ENCODE measurements at places on chromosomes 7 and 10.
A peak's percentile ranks its signal among the peaks of the same experiment; 100 is the strongest.

DNA sequence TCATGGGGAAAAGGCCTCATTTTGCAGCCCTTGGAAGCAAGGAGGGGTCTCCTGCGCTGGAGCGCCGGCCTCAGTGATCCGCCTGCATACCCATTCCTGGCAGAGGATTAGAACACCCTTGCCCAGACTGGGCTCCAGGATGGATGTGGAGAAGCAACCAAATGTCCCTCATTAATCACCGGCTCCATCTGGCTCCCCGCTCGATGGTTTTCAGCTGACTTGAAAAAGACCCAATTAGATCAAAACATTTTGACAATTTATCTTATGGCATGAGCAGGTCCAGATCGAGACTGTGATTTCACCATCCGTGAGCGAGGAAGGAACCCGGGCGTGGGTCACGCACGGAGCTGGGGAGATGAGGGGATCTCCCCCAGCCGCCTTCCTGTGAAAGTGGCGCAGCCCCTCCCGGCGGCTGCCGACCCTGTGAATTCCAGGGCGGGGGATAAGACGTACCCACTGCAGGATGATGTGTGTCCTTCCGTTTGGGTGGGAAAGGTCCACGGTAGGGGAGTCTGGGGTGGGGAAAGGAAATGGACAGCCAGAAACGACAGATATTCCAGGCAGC lies 141.6 kb downstream of the EMX2 start:
- no peak for DNase-seq

DNA sequence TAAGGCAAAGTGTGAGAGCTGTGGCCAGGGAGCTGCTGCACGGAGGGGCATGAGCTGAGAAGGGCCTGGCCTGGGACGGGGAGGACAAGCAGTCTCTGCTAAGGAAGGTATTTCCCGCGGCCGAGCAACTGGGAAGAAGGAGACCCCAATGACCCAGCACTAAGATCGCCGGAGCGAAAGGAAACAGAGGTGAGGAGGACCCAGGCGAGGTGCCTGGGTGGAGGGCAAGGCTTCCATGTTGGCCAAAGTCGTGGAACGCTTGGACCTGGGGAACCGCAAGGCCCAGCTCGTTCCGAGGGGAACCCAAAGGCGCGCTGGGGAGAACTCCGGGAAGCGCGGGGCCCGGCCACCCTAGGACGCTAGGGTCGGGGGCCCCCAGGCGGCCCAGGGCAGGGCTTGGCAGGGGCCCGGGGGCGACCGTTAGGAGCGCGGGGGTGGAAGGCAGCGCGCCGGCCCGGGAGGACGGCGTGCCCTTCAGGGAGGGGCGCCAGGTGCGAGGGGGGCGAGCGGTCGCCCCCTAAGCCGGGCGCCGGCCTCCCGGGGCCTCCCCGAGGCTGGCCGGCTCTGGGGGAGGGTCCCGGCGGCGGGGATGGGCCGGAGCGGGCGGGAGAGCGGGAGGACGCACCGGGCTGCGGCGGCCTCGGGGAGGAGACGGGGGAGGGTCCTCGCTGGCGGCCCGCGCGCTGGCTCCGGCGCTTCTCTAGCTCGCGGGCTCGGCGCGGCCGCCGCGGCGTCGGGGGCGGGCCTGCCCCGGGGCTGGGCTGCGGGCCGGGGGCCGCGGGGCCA lies 545 bp downstream of the GIGYF1 start:
- DNase-seq = no peak

DNA sequence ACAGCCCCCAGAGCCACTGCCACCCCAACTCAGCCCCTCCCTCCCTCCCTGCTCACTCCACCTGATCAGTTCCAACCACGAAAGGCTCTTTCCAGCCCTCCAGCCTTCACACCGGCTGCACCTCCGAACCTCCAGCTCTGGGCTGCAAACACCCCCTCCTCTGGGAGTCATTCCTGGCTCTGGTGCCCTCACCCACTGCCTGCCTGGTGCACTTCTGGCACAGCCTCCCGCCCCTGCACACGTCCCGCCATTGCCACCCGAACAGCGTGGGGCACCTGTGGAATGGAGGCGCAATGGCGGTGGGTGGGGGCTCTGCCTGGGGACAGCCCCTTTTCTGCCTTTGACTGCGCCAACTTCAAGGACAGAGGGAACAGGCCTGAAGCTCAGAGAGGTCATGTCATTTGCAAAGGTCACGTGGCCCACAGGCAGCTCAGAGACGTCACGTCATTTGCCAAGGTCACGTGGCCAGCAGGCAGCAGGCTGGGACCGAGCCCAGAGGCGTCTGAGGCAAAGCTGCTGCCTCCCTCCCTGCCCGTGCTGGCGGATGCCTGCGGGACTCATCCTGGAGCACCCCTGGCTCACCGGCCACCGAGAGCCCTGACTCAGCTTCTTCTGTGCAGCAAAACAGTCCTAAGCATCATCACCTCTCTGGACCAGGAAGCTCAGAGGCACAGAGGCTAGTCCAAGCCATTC lies 76.0 kb upstream of the DNAAF5 start:
- DNase-seq = no peak

GRCh38 chr7:29322023-29322712 lies 127.6 kb downstream of the CHN2 start:
- DNase-seq = no peak

- no peak for DNase-seq
These were observed 35.8 kb upstream of the GALNTL5 start for GRCh38 chr7:151920488-151920887.

DNA sequence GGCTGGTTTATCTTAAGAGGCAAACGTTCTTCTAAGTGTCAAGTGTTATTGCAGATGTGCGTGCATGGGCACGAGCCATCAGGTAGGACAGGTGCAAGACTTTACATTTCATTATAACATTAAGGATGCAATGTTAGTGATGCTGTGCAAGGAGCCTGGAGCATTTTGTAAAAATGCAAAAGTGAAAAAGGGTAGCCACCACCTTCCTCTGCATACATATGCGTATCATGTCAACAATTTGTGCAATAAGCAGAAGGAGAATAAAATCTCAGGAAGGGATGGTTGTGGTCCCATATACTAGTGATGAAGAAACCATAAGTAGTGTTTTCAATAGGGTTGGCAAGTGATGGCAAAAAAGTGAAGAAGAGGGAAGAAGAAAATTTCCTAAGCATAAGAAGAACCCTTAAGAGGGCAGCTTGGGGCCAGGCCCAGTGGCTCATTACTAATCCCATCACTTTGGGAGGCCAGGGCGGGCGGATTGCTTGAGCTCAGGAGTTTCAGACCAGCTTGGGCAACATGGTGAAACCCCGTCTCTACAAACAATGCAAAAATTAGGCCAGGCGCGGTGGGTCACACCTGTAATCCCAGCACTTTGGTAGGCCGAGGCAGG lies 7.5 kb downstream of the PIK3AP1 start:
- DNase-seq = no peak

GRCh38 chr7:99840136-99840869 lies 12.5 kb downstream of the CYP3A43 start:
- DNase-seq = no peak

DNA sequence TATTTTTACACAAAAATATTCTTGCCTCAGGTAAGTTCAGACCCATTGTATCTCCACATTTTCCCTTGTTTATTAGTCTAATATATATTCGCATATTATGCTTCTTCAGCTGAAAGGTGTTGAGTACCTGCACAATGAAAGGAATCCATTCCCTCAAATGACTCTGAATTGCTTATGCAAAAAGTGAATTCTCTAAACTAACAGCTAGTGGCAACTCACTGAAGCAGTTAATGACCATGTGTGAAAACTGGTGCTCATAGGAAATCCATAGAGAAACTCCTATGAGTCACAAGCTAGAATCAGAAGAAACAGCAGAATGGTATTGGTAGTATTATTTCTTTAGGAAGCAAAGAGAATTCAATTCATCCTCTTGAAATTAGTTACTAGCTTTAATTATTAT lies 33.5 kb upstream of the RNF148 start:
- no peak for DNase-seq

DNA sequence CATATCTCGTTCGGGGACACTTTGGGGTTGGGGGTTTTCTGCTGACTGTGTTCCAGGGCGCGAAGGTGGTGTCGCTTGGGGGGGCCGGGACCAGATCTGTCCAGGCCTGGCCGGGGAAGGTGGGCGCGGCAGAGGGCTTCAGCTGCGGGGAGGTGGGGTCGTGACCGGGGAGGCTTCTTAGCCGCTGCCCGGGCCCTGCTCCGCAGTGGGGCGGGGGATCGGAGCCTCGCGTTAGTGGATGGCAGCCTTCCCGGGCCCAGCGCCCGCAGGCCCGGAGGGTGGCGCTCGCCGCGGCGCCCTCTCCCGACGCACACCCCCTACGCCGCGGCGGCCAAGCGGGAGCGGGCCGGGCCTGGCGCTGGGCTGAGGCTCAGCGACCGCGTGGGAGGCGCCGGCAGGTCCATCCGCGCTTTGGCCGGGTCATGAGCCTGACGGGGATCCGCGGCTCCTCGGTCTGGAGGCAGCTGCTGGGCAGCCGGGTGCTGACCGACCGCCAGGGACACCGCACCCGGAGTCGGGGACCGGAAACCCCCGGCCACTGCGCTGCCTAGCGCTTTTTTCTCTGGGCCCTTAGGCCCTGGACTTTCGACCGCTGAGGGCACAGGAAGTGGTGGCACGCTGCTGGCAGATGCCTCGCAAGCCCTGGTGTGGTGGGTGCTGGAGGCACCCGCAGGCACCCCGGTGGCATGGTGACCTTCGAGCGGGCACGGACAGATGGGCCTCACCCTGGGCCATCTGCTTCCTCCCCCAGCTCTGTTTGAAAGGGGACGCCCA lies 1.2 kb downstream of the AGAP3 start:
- DNase-seq = peak; percentile 47

- no peak for DNase-seq
These were observed 1569.8 kb downstream of the REEP3 start for GRCh38 chr10:65090991-65091390.

GRCh38 chr7:79862447-79863210 lies 272.0 kb upstream of the GNAI1 start:
- DNase-seq = no peak

DNA sequence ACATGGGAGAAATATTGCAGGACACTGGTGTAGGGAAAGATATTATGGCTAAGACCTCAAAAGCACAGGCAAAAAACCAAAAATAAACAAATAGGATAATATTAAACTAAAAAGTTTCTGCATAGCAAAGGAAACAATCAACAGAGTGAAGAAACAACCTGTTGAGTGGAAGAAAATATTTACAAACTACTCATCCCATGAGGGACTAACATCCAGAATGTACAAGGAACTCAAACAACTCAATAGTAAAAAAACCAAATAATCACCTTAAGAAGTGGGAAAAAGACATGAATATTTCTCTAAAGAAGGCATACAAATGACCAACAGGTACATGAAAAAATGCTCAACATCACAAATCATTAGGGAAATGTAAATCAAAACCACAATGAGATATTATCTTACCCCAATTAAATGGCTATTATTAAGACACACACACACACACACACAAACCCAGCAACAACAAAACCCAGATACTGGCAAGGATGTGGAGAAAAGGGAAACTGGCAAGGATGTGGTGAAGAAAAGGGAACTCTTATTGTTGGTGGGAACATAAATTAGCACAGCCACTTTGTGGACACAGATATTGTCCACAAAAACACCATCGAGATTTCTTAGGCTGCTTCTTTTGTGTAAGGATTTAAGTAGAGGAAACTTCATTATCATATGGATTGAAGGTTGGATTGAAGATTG lies 9.8 kb upstream of the RAB18 start:
- DNase-seq = no peak

DNA sequence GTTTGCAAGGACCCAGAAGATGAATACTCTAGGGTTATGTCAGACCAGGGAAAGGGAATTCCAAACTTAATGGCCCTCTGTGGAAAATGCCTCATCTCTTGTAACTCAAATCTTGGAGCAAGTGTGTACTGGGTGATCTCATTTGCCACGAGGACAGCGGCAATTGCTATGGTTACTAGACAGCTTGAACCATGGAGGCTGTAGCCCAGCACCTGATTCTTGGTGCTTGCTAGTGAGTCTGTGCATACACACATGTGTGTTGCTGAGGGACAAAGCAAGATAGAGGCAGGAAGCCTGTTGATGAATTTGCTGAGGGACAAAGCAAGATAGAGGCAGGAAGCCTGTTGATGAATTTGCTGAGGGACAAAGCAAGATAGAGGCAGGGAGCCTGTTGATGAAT lies 58.6 kb upstream of the FEZF1 start:
- DNase-seq = no peak

GRCh38 chr7:107125475-107125874 lies 43.3 kb upstream of the HBP1 start:
- DNase-seq = no peak

DNA sequence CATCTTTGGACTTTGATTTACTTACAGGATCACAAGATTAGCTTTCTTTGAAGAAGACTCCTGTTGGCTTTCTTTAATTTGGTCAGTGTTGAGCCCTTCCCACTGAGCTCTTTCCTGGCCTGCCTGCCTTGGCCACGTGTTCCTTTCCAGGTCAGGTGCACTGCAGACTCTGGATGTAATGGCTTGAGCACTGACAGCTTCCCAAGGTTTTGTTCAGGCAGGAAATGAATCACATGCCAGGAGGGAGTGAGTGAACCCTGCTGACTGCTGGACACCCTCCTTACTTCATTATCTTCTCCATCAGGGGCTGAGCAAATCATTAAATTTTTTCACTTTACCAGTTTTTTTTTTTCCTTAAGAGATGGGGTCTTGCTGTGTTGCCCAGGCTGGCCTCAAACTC lies 29.8 kb downstream of the SNX10 start:
- no peak for DNase-seq

DNA sequence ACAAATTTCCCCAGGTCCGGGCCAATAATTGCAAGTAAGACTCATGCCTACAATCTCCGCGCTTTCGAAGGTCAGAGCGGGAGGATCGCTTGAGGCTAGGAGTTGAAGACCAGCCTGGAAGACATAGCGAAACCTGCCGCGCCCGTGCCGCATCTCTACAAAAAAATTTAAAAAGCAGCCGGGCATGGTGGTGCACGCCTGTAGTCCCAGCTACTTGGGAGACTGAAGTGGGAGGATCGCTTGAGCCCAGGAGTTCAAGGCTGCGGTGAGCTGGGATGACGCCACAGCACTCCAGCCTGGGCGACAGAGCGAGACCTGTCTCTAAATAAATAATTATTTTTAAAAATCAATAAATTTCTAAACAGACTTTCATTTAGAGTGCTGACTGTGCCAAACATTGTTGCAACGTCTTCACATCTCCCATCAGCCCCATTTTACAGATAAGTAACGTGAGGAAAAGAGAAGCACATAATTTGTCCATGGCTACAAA lies 494 bp upstream of the CFAP43 start:
- no peak for DNase-seq

DNA sequence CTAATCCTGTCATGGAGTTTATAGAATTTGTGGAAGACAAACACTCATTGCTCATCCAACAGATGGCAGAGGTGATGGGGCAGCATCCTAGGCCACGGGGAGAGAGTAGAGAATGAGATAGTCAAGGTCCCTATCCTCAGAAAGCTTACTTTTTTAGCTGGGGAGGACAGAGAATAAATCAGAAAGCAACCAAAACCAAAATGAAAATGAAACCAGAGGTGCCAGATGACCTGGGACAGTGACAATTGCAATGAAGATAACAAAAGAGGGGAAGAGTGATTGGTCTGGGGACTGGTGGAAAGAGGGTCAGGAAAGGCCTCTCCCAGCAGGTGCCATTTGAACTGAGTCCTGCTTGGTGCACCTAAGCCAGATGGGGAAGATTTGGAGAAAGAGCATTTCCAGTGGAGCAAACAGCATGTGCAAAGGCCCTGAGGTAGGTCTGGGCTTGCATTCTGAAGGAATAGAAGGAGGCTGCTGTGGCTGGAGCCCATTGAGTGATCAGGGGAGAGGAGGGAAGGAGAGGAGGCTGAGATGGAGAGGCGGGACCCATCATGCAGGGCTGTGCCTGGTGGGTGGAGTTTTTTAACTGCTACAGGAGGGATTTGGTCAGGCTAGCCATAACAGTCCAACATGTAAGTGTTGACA lies 164.1 kb downstream of the RPS24 start:
- DNase-seq = no peak

All from activated naive CD8-positive, alpha-beta T cell treated with anti-CD3 and anti-CD28 coated beads, Interleukin-2, amount 50 U/mL, for 24 hours (primary cell).